Mesothelial cell of epicardium (in vitro differentiated cells): ENCODE measurements at places on chromosomes 5 and 9.
A peak's percentile ranks its signal among the peaks of the same experiment; 100 is the strongest.

GRCh38 chr9:90421786-90422185, 220.8 kb downstream of the DIRAS2 start:
- DNase-seq, result no peak

DNA sequence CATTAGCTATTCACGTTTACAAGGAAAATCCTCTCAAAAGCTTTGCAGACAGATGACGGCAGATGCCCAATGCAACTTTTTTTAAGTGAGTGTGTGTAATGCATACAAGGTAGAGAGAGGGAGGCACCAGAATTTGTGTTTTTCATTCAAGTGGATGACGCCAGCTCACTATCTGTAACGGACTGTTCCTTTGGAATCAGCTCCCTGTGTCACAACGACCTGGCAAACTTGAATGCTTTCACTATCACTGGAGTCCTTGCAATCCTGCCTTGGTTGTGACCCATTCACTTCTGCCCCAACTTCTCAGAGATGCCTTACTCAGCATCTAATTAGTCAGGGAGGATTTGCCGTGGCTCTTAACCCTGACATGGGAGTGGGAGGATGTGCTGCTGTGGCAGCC, 148.5 kb downstream of the BNC2 start:
- DNase-seq, result no peak

- DNase-seq, result no peak
Observed at GRCh38 chr5:89972901-89973300, 436.7 kb downstream of the CETN3 start.

GRCh38 chr5:17343675-17344074, 126.2 kb downstream of the BASP1 start:
- DNase-seq, result no peak

GRCh38 chr5:133370036-133370831, 242.1 kb downstream of the FSTL4 start:
- DNase-seq, result peak; percentile 29

- peak; percentile 14 for DNase-seq
Observed at GRCh38 chr9:131334629-131335367, 45.3 kb downstream of the PLPP7 start.

GRCh38 chr5:112419164-112419985, at the start of gene EPB41L4A:
EPB41L4A (minus strand) TSS chr5:112419277; CDS start chr5:112419039, 238 bp downstream.
- peak; percentile 70 for DNase-seq

- no peak for DNase-seq
Observed at GRCh38 chr9:69097923-69098593, 62.5 kb downstream of the FXN start.

- DNase-seq, result peak; percentile 44
Observed at GRCh38 chr9:94639061-94639998, at the start of gene FBP1. FBP1 (minus strand) TSS chr9:94639518; CDS start chr9:94639310, 208 bp downstream.

GRCh38 chr9:17578911-17579793, at the start of gene SH3GL2:
SH3GL2 (plus strand) TSS chr9:17579066.
- DNase-seq, result peak; percentile 61

DNA sequence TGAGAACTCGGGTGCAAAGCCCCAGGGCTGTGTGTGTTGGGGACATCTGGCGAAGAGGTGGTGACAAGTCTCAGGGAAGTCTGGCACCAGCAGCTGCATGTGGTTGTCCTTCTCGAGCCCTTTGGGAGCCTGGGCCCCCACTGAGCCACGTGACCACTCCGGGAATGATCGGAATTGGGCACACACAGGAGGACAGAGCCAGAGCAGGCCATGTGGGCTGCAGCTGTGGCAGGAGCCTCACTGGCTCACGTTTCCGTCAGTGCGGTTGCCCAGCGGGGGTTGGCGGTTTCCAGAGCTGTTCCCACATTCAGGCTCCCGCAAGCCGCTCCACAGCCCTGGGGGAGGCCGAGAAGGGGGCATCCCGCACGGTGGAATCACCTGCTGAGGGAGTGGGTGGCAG, 6.8 kb upstream of the CEL start:
- DNase-seq, result no peak

DNA sequence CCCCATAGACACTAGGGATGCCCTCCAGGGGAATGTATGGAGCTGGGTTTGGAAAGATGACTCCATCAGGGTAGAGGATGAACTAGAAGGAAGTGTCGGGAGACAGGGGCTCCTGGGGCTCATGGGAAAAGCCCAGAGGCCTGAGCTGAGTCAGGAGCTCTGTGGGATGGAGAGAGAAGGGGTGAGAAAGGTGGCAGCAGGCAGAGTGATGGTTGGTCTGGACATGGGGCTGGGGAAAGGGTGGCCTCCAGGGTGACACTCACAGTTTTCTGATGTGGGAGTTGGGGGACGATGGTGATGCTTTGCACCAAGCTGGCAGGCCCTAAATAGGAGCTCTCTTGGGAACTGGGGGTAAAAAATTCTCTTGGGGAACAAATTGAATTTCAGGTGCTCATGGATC, 213.5 kb upstream of the MVB12B start:
- DNase-seq, result no peak

- no peak for DNase-seq
Observed at GRCh38 chr5:76677849-76678472, 38.0 kb upstream of the F2R start.

DNA sequence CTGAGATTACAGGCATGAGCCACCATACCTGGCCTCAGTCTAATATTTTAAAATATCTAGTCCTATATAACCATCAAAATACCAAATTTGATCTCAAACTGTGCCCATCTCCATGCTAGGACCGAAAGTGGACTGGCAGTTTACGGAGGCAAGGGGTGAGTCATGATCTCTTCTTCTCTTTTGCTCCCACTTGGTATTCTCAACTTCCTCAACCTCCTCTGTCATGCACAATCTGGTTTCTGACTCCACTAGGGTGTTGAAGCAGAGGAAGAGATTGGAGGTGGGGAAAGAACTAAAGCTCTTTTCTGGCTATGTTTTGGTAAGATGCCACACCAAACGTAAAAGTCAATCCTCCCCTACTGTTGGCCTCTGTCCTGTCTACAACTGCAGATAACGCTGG, 55.9 kb upstream of the CEMIP2 start:
- no peak for DNase-seq

DNA sequence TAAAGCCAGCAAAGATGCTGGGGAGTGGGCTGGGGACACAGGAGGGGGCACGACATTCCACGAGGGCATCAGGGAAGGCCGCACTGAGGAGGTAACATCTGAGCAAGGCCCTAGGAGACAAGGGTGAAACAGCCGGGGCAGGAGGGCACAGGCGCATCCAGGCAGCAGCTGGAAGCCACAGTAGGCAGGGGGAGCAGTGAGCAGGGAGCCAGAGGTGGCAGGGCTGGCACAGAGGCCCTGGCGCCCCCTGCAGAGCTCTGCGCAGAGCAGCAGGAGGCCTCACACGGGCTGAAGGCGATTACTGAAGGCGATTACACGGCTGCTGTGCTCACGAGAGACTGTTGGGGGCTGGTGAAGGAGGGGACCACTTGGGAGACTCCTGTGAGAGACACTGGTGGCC, 15.4 kb downstream of the LMAN2 start:
- no peak for DNase-seq

GRCh38 chr5:59169081-59169767, 586.3 kb downstream of the RAB3C start:
- no peak for DNase-seq

- DNase-seq, result no peak
Observed at GRCh38 chr9:97964901-97965300, 18.2 kb upstream of the ANP32B start.

DNA sequence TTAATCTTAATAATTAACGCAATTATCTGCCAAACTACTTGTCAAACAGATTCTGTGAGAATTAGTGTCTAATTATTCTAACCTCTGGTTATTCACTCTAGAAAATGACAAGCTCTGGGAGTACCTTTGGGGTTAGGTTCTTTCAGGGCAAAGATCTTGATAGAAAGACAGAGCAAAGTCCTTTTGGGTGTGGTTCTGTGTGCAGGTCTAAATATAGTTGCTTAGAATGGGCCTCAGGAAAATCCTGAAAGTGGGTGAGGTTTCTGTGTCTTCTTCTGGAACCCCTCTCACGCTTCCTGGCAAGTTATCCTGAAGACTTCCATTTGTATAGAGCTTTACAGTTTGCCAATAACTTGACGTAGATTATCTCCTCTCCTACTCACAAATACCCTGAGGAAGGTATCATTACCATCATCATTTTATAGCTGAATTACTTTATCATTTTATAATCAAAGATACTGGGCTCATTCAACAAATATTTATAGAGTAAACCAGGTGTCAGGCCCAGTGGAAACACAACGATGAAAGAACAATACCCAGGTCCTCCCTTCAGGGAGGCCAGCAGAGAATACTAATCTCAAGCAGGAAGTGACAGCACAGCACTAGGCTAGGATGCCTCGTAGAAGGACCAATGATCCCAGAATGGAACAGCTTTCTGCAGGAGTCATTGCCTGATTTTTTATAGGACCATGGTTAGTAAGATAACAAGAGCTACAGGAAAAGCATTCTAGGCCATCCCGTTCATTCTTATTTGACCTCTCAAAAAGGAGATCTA, 27.6 kb upstream of the LHFPL2 start:
- no peak for DNase-seq

- DNase-seq, result no peak
Observed at GRCh38 chr5:19806756-19807155, 181.2 kb downstream of the CDH18 start.

DNA sequence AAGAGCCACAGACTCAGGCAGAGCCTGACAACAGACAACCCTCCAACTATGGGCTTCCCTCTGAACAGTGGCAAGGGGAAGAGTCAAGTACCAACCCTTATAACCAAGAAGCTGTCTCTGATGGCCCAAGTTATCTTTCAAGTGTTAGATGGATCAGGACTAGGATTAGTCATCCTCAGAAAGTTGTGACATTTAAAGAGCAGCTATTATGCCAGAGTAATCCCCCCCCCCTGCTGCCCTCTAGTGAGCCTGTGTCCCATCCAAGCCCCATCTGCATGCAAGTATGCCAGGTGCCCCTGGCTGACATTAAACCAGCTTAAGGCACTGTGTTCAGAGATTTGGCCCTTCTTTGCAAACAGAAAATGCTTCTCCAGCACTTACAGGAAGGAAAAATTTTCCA, 16.8 kb upstream of the SPATA31D1 start:
- DNase-seq, result no peak

GRCh38 chr9:121268598-121268850, 562 bp downstream of the GSN start:
- DNase-seq, result no peak

DNA sequence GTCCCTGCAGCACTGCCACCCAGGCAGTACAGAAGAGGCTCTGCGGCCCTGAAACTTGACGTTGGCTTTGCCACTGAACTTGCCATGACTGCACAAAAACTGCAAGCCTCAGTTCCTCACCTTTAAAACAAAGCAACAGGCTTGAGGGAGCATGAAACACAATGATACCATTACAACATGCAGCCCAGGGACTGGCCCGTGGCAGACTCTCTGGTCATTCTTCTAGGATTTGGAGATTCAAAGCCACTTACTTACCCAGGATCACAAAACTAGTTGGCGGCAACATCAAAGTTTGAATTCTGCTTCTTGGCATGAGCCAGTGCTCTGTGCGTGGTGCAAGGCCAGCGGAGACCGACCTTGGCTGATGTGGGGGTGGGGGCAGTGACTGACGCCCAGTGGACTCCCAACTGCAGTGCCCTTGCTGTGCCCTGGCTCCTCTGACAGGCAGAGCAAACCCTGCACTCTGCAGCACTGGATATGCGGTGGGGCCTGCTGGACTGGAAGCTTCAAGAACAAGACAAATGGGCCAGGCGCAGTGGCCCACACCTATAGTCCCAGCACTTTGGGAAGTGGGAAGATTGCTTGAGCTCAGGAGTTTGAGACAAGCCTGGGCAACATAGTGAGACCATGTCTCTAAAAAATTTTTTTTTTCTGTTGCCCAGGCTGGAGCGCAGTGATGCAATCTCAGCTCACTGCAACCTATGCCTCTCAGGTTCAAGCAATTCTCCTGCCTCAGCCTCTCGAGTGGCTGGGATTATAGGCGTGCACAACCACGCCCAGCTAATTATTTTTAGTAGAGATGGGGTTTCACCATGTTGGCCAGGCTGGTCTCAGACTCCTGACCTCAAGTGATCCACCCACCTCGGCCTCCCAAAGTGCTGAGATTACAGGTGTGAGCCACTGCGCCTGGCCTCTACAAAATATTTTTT, 18.9 kb downstream of the SQSTM1 start:
- no peak for DNase-seq

- no peak for DNase-seq
Observed at GRCh38 chr5:41636605-41637004, 126.2 kb upstream of the PLCXD3 start.

DNA sequence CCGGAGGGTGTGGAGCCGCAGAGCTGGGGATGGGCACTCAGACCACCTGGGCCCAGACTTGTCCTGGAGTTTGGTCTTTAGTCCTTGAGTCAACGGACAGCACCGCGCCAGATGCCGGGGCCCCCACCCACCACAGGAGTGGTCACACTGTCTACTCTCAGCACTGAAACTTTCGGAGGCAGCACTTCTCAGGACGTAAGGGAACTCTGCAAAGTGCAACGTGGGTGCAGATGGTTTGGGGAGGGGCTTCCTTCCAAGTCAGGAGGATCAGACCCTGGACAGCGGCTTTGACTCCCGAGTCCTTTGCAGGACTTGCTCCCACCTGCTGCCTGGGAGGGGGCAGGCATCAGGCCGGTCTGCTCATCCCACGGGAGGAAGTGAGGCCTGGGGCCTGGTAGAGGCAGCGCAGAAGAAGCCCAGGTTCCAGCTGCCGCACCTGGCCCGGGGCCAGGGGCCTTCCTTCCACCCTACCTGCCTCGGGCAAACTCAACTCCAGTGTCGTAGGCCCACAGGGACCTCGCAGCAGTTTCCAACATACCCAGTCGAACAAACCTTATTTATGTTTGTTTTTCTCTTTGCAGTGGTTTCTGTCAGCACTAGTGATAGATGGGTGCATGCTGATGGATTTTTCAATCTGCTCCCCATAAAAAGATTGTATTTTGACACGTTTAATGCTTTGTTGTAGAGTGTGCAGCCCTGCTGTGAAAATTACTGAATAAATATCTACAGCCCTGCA, 149.8 kb upstream of the PPP1R26 start:
- peak; percentile 39 for DNase-seq

DNA sequence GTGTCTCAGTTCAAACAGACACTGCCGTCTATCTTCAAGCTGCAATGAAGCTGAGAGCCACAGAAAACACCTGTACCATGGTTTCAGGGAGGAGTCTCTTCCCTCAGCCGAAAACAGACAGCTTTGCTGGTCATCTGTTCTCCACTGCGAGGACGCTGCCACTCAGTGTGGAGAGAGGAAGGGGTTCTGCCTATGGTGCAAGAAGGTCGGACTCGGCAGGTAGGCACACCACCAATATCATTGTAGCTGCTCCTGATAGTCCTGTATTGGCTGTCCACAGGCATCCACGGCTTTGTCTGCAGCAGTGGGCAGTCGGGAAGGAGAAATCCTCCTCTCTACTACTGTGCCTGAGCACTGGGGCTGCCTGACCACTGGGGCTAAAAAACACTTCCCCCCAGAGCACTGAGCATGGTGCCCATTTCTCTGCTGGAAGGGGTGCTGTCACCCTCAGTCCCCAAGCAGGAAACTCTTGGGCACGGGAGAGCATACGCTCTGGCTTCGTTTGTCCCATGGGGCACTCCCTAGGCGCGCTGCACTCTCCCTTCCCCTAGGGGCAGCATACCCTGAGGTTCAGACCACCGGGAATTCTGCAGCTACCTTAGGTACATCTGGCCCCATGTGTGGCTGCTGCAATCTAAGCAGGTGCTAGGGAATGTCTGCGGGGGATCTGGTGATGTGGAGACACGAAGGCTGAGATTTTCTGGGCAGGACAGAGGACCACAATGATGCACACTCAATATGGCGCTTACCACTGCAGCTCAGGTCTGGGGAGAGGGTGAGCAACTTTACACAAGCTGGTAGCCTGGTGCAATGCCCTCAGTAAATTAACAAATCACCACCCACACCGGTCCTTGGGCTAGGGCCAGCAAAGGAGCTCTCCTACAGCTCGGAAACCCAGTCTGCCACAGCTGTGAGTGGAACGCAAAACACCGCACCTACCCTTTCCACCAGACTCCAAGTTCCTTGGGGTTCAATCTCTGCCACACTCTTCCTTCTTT, 880.9 kb upstream of the SEMA6A start:
- DNase-seq, result no peak
